ENCODE measurements at places on chromosomes 1 and 21.
A peak's percentile ranks its signal among the peaks of the same experiment; 100 is the strongest.

DNA sequence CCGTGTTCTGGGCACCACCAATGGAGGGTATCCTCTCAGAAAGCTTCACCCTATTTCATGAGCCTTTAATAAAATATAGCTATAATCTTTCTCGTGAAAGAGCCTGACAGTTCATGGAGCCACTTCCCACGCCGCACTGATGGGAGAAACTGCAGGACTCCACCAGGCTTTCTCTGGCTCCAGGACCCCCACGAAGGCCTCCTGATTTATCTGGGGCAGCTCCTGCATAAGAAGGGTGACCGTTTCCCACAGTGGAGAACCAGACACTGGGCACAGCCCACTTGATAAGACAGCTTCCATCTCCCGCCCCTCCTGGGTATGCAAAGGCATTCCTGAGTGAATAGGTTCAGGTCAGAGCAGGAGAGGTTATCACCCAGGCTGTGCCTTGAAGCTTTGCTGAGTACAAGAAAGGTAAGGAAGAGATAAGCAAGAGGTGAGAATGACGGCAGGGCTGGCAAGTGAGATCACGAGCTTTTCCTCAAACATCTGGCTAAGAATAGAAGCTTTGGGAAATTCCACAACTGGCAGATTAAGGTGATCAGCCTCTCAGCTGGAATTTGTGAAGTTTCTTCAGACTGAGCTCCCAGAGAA, 499.8 kb downstream of the KIF26B start:
- no peak for DNase-seq

- no peak for DNase-seq
These were observed 8.1 kb downstream of the COL8A2 start for GRCh38 chr1:36116901-36117300.

DNA sequence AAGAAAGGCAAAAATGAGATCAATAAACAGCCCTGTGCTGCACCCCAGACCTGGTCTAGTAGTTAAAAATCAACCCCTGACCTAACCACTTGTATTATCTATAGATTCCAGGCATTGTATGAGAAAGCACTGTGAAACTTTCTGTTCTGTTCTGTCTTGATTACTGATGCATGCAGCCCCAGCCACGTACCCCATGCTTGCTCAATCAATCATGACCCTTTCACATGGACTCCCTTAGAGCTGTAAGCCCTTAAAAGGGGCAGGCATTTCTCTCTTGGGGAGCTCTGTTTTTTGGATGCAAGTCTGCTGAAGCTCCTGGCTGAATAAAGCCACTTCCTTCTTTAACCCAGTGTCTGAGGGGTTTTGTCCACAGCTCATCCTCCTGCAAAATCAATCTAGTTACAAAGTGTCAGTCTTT, 24.2 kb upstream of the CD34 start:
- no peak for DNase-seq

DNA sequence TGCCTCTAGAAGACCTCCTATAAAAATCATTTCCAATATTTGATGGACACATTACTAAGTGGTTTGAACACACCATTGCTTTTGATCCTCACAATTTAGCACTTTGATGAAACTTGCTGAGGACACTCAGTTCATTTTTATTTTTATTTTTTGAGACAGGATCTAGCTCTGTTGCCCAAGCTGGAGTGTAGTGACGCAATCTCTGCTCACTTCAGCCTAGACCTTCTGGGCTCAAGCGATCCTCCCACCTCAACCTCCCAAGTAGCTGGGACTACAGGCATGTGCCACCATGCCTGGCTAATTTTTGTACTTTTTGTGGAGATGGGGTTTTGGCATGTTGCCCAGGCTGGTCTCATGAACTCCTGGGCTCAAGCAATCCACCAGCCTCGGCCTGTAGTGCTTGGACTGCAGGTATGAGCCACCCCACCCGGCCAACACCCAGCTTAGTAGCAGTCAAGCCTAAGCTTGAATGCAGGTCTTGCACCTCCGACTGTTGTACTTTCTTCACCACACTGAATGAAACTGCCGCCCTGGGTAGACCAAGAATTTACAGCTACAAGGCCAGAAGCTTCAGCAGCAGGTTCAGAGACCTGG, 24.8 kb upstream of the ATP2B4 start:
- DNase-seq = no peak

GRCh38 chr1:228289239-228289849, 81.5 kb downstream of the OBSCN start:
- DNase-seq = no peak

DNA sequence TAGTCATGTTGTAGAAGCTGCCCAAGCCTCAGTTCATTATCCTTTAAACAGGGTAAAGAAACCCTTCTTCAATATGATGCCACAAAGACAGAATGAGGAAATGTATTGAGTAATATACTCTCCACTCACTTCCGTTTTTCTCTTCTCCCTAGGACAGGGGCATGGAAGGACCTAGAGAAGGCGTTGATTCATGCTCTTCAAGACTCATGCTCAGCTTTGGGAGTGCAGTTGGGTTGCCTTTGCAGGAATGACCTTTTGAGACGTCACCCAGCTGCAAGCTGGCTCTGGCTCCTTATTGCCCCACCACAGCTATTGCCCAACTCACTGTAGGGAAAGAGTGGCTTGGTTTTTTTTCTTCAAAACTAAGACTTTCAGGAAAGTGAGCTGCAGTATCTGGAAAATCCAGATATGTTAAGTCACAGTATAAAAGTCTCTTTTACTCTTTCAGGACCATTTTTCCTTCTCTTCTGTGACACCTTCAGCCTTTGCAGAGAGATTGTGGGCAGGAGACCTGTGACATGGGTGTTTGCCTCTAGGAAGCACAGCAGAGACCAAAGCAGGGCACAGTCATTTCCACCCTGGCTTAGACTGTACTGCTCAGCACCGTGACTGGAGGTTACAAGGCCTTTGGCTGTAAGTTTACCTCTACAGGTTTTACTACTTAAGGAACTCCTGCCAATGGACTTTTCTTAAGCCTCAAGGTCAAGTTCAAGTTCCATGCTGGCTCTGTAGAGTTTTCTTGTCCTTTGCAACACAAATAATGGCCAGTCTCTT, 39.5 kb downstream of the XCL2 start:
- no peak for DNase-seq

GRCh38 chr1:75062111-75062510, 72.1 kb upstream of the LHX8 start:
- no peak for DNase-seq

- DNase-seq = no peak
These were observed 3.2 kb downstream of the DVL1 start for GRCh38 chr1:1345860-1346500.

DNA sequence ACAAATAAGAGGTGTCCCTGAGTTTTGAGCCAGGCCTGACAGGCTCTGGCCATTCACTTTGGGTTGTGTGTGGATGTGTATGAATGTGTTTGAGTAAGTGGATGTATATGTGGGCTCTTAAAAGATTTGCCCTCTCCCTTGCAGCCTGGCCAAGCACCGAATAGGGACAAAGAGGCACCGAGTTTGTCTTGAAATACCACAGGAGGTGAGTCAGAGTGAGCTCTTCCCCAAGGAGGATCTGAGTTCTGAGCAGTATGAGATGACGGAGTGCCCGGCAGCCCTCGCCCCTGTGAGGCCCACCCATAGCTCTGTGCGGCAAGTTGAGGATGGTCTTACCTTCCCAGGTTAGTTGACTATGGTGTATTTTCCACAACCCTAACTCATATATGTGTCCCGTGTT, 19.0 kb downstream of the KDM4A start:
- no peak for DNase-seq

- DNase-seq = no peak
These were observed 103.7 kb upstream of the DPT start for GRCh38 chr1:168832661-168833060.

- peak; percentile 50 for DNase-seq
These were observed 104.6 kb upstream of the F3 start for GRCh38 chr1:94646141-94646643.

GRCh38 chr1:72547412-72547811, 265.1 kb upstream of the NEGR1 start:
- DNase-seq = no peak

DNA sequence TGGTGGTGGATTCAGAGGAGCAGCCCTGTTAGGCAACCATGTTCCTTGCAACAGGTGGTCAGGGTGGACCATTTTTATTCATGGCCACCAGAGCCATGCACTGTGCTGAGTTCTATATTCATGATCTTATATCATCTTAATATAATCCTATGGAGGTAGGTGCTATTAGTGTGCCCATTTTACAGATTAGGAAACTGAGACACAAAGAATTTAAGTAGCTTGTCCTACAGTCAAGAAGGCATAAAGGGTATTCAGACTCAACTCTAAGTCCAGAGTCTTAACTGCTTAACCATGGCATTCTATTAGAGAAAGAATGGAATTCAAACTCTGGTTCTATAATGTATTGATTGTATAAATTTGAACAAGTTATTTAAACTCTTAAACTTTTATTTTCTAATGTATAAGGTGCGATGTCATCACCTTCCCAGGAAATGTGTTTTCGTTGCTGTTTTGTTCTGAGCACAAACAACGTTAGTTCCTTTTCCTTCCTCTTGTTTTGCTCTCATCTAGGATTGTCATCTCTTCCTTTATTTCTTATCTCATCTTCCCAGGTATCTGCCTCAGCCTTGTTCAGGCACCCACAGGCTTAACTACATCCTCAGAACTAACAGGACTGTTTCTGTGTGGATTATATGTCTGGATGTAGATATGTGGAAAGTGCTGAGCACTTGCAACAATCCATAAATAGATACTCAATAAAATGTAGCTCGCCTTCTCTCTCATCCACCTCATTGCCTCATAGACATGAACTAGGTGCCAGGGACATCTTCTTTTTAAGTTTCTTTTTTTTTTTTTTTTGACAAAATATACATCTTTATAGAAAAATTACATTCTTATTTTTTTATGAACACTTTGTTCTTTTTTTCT, 207.1 kb downstream of the NFIA start:
- DNase-seq = no peak

GRCh38 chr1:40973912-40974311, 5.6 kb upstream of the CTPS1 start:
- DNase-seq = no peak

DNA sequence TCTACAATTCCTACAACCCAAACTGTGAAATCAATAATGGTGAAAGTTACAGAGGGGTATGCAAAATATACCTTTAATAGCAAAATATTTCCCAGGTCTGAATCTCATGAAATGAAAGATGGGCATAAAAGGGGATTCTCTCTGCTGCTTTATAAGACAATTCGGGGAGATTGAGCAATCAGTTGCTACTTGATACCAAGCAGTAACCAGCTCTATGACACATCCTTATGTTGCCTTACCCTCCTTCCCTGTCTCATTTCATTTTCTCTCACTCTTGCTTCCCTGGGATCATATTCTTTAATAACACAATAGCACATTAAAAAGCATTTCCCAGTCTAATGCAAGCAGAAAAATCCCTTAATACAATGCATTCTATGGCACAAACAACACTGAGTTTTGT, 29.0 kb downstream of the ZSWIM5 start:
- DNase-seq = no peak
